ENCODE measurements at places on chromosomes 2 and 18.

DNA sequence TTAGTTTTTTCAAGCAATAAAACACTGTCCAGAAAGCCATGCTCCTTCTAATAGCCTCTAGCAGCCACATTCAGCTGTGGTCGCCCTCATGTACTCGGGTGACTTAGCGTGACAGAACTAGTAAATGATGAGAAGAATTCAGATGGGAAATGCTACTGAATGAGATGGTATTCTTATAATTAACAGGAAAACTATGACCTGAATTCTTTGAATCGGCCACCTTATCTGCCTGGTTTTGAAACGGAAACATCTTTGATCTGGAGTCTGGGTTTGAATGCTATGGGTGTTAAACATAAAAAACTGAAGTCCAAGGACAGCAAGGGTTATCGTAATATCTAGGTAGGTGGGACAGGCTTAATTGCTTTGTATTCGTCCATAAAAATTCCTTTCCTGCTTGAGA, 138.8 kb upstream of the DNMT3A start:
- no peak for DNase-seq

- DNase-seq, result no peak
Measured at GRCh38 chr2:99957332-99958133, 184.9 kb downstream of the AFF3 start.

DNA sequence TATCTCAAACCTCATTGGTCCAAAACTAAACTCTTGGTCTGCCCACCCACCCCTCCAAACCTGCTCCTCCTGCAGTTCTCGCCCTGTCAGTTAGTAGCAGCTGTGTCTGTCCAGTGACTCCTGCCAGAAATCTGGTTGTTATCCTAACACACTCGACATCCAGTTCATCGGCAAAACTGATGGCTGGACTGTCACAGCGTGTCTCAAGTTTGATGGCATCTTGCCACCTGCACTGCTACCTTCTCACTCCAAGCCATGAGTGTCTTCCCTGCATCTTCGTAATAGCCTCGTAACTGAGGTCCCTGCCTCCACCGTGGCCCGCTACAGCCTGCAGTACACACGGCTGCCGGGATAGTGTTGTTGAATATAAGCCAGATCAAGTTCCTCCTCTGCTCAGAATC, 470.1 kb upstream of the RAB12 start:
- DNase-seq, result no peak

DNA sequence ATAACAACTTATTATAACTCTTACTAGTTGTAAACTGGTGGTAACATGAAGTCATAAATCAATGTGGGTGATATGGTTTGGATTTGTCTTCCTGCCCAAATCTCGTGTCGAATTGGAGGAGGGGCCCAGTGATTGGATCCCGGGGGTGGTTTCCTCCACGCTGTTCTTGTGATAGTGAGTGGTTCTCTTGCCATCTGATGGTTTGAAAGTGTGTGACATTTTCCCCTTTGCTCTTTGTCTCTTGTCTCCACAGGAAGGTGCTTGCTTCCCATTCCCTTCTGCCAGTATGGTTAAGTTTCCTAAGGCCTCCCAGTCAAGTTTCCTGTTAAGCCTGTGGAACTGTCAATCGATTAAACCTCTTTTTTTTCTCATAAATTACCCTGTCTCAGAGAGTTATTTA, 321.6 kb downstream of the DSEL start:
- DNase-seq, result peak; percentile 32

- no peak for DNase-seq
Measured at GRCh38 chr2:10549621-10550020, 101.5 kb upstream of the ODC1 start.

DNA sequence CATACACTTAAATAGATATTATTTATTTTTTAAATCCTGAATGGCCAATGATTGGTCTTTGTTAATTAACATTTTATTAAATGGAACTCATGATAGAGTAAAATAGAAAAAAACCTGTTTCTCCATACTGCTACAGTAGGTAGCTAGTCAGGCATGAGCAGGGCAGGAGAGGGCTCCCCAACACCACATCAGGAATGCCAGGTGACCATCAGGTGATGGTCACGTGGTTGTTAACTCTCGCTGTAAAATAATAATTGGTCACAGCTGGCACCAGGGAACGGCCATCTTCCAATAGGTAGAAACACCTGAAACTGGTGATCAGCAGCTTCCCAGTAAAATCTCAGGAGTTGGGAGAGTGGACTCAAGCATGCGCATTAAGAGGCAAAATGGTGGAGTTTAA, 172.2 kb downstream of the MEIS1 start:
- DNase-seq, result no peak

DNA sequence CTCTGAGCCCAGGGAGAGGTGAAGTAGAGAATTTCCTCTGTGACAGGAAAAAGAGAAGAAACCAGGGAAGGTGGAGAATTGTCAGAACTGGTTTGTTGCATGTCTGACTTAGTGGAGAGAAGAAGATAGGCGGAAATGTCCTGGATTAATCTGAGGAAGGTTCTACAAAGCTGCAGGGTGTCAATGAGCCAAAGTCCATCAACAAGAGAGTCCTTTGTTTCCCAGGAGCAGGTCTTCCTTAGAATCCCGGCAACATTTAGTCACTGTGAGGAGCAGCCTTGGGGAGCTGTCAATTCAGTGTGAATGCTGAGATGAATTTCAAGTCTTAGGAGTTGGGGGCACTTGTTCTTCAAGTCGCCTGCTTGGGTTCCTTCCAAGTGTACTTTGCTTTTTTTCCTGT, 88.4 kb upstream of the CELF4 start:
- DNase-seq, result no peak

DNA sequence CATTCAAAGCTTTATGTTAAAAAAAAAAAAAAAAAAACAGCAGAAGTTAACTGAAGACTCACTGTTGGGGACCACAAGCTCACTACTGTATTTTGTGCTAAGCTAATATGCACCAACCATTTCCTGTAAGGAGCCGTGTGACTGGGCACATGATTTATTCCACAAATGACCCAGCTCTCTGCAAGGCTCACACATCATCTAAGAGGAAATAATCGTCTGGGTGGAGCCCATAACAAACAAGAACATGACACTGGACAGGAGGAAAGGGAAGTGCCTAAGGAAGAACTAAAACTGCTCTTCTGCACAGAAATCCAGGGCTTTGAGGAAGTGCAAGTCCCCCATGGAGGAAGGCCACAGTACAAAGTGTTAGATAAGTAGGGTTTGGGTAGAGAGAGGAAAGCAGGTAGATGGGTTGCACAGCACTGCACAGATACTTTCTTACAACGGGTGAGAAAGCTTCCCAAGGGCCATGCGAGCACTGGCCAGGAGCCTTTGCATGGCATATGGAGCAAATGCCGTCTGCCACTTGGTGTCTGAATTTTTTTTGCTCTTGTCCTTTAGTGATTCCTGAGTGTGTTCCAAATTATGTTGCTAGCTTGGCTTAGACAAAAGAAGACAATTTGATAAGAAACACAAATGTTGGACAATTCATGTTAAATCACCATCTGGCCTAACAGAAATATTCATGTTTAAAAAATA, 24.4 kb downstream of the NFE2L2 start:
- DNase-seq, result peak; percentile 81

- DNase-seq, result no peak
Measured at GRCh38 chr2:7639476-7639875, 722.3 kb downstream of the RNF144A start.

DNA sequence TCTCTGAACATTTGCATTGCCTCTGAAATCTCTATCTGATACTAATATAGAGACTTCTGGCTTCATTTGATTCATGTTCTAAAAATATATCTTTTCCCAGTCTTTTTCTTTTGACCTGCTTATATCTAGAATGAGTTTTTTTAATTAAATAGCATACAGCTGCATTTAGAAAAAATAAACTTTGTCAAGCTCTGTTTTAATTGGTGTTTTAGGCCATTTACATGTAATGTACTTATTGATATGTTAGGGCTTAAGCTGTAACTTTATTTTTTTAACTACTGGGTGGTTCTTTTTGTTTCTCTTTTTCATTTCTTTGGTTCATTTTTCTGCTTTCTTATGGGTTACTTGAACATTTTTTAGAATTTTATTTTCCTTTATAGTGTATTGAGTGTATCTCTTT, 54.9 kb downstream of the CCDC138 start:
- no peak for DNase-seq

Measured in OCI-M1 (cell line).